Neural progenitor cell (in vitro differentiated cells): ENCODE measurements at places on chromosomes 6 and 20.

- no peak for DNase-seq
Measured at GRCh38 chr6:129593233-129593564, 116.8 kb downstream of the ARHGAP18 start.

DNA sequence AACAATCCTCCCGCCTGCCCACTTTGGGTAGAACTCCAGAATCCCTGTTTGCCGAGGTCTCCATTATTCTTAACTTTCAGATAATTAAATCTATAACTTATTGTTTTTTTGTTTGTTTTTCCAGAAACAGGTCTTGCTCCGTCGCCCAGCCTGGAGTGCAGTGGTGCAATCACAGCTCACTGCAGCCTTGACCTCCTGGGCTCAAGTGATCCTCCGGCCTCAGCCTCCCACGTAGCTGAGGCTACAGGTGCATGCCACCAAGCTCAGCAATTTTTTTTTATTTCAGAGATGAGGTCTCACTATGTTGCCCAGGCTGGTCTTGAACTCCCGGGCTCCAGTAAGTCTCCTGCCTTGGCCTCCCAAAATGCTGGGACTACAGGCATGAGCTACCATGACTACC is 28.8 kb downstream of the ZMYND8 start:
- DNase-seq = no peak

DNA sequence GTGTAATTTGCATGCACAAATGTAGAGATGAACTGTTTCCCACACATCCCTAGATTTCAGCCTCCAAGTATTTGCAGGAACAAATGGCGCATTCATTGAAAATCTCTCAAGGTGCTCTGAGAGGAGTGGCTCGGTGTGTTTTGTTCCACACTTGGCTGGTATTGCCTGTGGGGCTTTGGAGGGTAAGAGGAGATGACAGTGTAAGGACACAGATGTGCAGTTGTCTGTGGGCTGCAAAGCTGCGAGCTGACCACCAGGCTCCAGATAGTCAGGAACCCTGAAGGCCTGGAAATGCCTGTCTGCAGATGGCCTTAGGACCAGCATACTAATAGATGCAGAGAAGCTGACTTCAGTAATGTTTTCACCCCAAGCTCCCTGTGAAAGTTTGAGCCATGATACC is 57.7 kb upstream of the PBOV1 start:
- peak; percentile 16 for DNase-seq

GRCh38 chr6:20574355-20574754 is 40.1 kb downstream of the CDKAL1 start:
- DNase-seq = no peak

DNA sequence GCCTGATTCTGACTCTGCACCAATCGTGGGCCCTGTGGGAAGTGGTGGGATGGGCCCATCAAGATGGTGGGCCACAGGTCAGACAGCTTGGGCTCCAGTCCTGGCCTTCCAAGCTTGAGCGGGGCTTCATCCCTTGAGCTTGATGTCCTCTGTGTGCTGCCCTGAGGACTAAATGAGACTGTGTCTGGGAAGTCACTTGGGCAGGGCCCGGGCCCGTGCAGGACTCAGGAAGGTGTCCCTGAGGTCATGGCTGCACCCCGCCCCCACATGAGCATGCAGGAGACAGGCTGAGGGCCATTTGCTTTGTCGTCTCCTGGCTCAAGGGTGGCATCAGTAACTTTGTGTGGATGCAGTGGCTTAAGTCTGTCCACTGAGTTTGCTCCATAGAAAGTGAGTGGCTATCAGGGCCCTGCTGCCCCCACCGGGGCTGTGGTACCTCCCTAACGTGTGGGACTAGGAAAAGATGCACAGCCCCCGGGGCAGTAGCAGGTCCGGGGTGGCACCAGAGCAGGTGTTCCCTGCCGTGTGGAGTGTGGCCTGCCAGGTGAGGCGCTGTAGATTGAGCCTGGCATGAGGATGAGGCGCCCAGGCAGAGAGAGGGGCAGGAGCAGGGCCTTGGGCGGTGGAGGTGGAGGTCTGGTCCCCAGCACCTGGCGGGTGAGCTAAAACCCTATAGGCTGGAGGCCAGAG is 298.6 kb downstream of the TAF4 start:
- DNase-seq = no peak

- DNase-seq = no peak
Measured at GRCh38 chr6:80488190-80488589, 381.7 kb downstream of the BCKDHB start.

DNA sequence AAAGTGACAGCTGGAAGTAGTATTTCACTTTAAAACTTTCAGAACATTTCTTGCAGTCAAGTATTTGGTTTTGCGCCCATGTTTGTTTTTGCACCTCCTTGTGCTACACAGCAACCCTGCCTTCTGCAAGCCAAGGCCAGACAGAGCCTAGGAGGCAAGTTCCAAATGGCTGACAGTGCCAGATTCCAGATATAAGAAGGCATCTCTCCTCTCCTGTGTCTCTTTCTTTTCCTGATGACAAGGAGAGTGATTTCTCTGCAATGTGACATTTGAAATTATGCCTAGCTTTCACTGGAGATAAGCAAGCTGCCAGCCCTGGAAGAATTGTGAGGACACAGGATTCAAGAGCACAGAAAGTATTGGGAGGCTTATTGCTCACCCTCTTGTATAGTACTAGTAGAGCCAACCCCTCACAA is 149.1 kb upstream of the TENT5A start:
- no peak for DNase-seq

DNA sequence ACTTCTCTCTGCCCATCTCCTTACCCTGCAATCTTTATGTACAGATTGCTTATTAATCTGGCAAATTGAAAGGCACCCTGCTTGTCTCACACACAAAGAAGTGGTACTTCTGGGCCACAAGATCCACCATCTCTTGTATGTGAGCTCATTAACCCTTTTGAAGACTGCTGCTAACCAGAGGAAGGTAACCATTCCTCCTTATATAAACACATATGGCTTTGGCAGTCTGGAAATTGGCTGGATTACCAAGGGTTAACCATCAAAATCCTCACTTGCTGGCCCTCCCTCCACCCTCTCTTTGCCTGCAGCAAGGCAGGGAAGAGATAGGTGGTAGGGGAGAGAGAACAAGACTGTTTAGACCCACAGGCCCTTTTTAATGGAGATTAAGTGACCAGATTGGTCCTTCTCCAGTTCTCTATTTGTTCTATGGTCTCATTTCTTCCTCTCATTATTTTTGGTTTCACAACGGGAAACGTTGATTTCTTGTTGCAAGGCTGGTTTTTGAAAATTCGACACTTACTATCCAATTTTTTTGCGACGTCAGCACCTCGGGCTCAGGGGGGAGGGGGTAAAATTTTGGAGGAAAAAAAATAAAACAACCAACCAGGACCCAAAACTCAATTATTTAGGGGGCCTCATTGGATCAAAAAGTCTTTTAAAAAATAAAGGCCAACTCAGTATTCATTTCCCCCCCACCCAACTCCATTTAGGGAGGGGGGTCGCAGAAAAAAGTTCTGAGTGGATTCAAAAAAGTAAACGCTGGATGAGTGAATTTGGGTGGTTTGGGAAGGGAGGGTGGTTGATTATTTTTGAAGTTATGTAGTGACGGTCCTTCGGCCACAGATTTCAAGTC is 859 bp downstream of the PPP1R10 start:
- peak; percentile 51 for DNase-seq

GRCh38 chr6:43734294-43734665 is 35.7 kb upstream of the VEGFA start:
- DNase-seq = no peak

DNA sequence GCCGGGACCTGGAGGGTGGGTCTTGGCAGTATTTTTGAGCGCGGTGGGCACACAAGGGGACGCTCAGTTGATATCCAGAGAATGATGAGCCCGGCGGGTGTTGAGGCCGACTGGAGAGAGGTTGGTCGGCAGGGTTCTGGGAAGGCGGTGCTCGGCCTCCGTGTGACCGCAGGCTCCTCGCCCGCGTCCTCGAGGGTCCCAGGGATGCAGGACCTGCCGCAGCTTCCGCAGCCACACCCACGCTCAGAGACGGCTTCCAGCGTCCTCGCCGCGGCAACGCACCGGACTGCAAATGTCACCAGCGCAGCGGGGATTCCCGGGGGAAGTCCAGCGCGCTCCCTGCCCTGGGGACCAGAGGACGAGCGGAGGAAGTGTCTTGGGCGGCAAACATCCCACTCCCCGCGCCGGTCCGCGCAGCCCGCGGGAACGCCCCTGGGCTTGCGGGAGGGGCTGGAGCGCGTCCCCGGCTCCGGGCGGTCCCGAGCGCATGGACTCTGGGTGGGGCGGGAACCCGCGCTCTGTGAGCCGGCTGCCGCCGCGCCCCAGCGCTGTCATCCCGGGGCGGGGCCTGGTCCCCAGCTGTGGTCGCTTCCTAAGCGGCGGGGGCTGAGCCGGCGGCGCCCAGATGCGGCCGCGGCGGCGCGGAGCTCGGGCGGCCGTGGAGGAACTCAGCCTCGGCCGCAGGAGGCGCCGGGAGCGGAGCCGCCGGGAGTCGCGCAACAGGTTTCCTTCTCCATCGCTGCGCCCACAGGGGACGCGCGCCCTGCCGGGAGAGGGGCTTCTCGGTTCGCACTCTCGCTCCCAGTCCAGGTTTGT is at the start of gene STX11:
Gene STX11 (plus strand): TSS at position 624 of the 816 bp plus-strand sequence. CDS start 36,111 bp downstream, outside the sequence.
- DNase-seq = peak; percentile 82

DNA sequence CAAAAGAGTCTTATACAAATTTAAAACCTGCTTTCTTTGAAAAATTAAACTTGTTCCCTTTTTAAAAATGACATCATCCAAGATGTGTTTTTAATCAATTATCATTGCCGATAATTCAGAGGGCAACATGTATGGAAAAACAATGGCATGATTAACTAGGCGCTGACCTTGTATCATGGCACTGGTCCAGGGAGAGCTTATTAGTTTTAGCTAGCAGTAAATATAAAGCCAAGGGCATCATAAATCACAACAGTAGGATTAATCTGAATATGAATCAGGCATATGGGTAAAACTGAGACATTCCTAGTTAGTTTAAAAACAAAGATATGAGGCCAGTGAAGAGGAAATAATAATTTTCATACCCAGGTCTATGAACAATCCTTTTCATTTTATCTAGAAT is 374.0 kb downstream of the HDGFL1 start:
- no peak for DNase-seq

GRCh38 chr6:47109281-47109680 is 67.1 kb upstream of the ADGRF1 start:
- DNase-seq = no peak

DNA sequence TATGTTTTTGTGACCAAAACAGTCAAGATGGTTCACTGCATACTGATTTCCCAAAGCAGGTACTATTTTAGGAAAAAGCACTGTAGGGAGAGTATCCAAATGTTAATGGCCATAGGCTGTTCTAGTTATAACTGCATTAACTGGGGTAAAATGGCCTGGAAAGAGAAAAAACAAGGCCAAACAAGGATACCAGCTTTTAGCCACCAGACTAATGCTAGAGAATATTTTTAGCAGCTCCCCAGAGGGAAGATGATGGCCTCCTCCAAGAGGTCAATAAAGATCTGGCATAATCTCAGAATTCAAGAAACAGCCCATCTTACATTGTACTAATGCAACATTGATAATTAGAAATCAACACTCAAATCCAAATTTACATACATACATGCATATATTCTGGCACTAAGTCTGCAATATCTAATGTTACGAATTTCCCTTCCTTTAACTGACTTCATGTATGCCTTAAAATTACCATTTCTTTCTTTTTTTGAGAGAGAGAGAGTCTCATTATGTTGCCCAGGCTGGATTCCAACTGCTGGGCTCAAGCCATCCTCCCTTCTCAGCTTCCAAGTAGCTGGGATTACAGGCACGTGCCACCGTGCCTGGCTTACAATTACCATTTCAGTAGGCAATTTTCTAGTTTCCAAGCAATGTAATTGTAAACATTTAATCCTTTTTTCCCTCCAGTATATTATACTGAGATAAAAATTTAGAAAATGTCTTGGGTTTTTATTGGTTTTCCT is 9.3 kb downstream of the COX7A2 start:
- no peak for DNase-seq

DNA sequence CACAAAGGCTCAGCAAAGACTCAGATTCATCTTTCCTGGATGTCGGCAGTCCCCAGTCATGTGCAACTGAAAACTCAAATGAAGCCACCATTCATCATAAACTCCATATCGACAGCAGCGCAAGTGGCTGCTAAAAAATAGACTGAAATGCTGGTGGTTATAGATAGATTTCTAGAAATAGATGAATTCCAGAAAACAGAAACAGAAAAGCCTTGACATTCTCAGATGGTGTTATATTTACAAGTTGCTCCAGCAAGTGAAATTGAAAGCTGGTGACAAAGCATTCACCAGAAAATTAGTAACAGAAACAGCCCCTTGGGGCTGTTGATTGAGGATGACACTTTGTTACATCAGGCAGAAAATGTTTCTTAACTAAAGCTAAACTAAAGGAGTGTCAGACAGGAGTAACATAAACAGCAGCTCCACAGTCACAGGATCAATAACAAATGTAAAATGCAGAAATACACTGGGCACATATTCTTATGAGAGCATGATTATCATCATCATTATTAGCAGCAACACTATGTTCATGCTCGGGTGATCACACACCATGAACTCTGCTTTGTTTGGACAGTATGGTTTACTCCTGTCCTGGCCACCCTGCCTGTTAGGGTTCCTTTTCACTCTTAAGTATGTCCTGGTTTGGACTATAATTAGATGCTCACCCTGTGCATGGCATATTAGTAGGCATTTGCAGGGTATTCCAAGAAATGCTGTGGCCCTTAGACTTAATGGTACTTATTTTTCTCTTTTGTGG is 36.4 kb upstream of the SLC35F1 start:
- DNase-seq = no peak

GRCh38 chr6:46605091-46605797 is 47.4 kb downstream of the CYP39A1 start:
- no peak for DNase-seq

- DNase-seq = no peak
Measured at GRCh38 chr20:52748285-52748932, 223.7 kb upstream of the TSHZ2 start.

DNA sequence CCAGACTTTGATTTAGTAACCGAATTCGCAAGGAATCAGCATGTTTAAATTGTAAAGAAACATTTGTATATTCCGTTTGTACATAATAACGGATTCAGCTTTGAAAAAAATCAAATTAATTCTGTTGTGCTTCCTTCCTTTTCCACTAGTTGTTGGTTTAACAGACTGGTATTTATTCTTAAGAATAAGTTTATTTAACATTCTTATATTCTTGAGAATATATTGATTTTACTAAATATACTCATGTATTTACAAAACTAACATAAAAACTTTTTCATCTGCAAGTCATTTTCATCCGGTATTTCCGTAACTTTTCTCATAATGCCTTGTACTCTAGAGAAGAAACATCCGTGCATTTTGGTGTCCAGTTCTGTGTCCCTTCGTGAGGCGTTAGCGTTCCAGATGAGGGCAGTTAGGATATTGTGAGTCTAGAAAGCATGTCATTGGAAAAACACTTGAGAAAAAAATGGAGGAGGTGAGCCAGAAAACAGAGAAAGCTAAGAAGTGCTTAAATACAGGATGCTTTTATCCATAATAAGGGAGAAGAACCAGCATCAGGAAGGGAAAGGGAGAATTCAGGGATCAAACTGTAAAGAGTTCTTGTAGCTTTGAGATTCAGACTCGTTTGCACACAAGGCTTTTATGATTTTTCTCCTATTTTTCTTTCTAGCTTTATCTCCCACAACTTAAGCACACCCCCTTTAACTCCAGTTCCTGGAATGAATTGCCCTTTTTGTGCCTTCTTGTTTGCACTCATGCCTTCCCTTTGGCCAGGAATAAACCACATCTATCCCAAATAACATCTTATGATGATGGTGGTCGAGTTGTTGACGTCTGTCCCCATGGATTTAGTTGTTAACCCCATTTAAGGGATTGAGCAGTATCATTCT is 1.8 kb downstream of the WRNIP1 start:
- DNase-seq = no peak
